Tongue (tissue), 3 donors: ENCODE measurements at places on chromosomes 12 and 14.

DNA sequence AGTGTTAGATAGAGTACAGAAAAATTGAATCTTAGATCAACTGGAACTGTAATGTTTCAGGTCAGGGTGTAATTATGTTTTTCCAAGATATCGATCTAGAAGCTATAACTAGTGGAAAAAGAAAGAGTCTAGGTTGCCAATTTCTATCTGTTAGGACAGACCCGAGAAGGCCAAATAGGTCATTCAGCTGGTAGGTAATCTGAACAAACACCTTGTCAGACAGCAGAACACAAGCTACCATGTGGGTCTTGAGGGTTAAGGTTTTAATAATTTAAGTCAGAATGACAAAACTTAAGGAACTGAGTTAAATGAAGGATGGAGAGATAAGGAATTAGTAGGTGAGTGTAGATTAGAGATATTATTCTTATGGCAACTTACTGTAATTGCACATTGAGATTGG lies 44.9 kb upstream of the KCNMB4 start:
- DNase-seq: no peak

DNA sequence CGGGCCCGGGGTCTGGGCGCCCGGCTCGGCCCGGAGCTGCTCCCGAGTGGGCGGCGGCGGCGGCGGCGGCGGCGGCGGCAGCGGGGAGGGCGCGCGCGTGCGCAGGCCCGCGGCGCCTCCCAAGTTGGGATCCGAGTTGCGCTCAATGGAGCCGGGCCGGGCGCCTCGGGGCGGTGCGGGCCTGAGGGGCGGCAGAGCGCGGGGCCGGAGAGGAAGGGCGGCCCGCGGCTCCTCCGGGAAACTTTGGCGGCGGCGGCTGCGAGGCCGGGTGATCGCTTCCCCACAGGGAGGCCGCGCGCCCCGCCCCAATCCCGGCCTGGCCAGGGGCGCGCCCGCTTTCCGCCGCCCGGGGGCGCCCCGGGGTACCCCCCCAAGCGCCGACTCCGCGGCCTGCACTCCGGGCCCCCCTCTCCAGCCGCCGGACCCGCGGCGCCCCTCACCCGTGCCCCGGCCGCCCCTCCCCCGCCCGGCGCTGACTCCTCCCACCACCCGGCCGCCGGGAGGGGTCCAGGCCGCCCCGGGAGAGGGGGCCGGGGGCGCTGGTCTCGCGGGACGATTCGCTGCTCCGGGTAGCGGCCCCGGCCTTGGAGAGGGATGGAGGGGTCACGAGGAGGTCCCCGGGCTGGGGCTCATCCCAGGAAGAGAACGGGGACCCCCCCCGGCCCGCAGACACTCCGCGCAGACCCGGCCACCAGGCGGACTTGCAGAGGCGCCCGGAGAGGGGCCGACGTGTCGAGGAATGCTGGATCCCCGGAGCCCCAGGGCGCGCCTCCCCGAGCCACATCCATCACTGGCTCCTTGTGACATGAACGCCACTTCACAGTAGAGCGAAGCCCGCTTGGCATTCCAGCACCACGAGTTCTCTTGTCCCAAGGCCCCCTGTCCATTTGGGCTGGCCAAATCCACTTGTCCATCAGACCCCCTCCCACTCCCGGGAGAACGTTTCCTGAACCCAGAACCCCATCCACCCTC lies at the start of gene RILPL1:
Gene RILPL1 (minus strand): TSS at position 48 of the 972 bp plus-strand sequence. CDS start 237 bp downstream, outside the sequence.
- peak; percentile 79 for DNase-seq

GRCh38 chr12:7369274-7369729 lies 65.4 kb downstream of the ACSM4 start:
- DNase-seq: no peak

DNA sequence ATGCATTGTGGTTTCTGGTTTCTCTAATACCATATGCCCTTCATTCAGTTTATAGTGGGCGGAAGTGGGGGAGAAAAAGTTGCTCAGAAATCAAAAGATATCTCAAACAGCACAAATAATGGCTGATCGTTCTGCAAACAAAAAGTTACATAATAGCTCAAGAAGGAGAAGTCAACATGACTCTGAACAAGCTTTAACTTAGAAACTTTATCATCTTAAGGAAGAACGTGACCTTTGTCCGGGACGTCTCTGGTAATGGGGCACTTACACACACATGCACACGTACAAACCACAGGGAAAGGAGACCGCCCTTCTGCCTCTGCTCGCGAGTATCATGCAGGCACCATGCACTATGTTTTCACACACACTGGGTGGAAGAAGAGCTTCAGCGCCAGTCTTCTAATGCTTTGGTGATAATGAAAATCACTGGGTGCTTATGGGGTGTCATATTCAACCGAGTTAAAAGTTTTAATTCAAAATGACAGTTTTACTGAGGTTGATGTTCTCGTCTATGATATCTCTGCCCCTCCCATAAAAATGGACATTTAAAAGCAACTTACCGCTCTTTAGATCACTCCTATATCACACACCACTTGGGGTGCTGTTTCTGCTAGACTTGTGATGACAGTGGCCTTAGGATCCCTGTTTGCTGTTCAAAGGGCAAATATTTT lies 4.7 kb downstream of the FOS start:
- DNase-seq: peak; percentile 85
